ENCODE measurements at places on chromosomes 4 and X. TPM values are rescaled to one million over a fixed set of nuclear protein-coding genes. Genes with fewer than 3 reads are reported as not detected.

DNA sequence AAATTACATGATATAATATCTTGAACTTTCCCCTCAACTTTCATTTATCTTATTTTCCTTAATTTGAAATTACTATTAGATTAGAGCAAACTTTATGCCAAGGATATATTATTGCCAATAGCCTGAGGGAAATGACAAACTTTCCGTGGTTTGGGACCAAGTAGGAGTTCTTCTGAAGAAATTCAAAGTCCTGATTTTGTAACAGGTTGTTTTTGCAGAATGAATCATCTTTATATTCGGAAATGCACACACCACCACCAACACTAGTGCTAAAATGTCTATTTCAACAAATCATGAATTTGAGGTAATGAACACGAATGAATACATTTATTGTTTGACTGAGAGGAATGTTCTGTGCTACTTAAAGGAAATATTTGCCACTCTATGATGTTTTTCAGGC is 226.7 kb downstream of the GRIA2 start:
- no peak for DNase-seq

GRCh38 chrX:136850441-136851175 is 29.9 kb downstream of the RBMX start:
- DNase-seq, result peak; percentile 67

DNA sequence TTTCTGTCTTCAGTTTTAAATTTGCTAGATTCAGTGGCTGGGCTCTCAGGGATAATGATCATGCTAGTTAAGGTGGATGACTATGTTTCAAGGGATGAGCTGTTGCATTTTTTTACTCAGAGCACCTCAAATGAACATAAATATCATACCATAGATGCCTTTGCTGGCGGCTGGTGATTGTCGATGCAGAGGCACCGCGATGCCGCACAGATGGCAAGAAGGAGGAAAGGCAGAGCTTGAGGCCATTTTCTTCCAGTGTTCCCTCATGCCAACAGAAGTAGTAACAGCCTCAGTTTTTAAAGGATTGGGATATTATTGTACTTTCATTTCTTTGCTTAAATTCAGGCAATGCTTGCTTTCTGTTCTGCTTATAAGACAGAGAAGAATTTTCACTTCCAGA is 654.7 kb upstream of the IGFBP7 start:
- DNase-seq, result no peak

- peak; percentile 82 for DNase-seq
Observed at GRCh38 chrX:41384051-41384705, 50.2 kb downstream of the DDX3X start.

IKBKG gene
- total RNA-seq, result 11.7 TPM

SLC26A1 gene
- 0.20 TPM for total RNA-seq

Data from lung microvascular endothelial cell (primary cell).